ENCODE measurements at places on chromosomes 5 and 9. TPM values are rescaled to one million over a fixed set of nuclear protein-coding genes. Genes with fewer than 3 reads are reported as not detected.

DNA sequence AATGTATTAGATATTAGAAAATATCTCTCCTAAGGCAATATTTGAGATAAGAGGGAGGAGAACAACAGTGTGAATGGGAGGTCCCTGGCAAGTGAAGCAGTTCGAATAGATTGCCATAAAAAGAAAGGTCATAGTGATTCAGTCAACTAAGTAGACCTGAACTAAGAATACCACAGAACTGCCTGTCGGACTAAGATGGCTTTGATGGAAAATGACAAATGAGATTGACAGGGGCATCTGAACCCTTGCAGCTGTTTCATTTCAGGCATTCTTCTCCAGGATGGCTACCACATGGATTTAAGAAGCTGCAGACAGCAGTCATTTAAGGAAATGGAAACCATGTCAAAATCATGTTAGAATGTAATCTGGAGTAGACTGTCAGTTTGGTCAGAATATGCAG lies 308.4 kb upstream of the MEF2C start:
- DNase-seq = no peak

- DNase-seq = no peak
Observed at GRCh38 chr9:135014311-135015010, 73.0 kb upstream of the OLFM1 start.

- no peak for DNase-seq
Observed at GRCh38 chr5:98175474-98175873, 598.0 kb upstream of the RGMB start.

DNA sequence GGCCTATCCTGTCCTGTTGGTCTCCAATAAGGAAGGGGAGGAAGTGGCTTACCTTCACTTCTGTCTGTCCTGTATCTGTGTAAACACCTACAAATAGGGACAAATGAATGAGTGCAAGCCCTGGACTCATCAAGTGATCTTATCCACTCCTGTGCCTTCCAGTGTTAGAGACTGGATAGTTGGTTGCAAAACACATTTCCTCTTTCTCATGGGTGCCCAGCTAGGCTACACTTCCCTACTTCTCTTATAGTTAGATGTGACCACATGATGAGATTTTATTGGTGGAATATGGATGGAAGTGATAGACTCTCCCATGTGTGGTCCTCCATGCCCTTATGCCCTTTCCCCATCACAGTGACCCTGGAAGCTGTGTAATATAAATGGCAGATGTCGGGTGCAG lies 16.9 kb upstream of the PFDN1 start:
- DNase-seq = no peak

- no peak for DNase-seq
Observed at GRCh38 chr5:8954801-8955200, 591.1 kb downstream of the SEMA5A start.

GRCh38 chr9:31535651-31536050 lies 848.8 kb upstream of the ACO1 start:
- DNase-seq = no peak

- no peak for DNase-seq
Observed at GRCh38 chr5:127941646-127942045, 141.9 kb upstream of the SLC12A2 start.

DNA sequence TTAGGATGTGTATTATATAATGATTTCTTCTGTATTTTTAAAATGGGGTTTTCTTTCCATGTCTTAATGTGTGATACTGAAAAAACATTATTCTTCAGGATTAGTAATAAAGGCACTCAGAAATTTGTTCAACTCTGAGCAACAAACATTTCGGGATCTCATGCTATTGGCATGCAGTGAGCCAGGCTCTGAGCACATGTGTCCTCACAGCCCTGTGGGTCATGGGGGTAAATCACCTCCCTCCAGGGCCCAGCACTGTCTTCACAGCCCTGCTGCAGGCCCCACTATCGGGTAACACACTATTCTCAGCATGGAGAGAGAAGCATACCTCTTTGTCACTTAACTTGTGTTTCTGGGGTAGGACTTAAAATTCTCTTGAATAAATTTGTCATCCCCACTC lies 14.0 kb downstream of the TMEM174 start:
- DNase-seq = no peak

DNA sequence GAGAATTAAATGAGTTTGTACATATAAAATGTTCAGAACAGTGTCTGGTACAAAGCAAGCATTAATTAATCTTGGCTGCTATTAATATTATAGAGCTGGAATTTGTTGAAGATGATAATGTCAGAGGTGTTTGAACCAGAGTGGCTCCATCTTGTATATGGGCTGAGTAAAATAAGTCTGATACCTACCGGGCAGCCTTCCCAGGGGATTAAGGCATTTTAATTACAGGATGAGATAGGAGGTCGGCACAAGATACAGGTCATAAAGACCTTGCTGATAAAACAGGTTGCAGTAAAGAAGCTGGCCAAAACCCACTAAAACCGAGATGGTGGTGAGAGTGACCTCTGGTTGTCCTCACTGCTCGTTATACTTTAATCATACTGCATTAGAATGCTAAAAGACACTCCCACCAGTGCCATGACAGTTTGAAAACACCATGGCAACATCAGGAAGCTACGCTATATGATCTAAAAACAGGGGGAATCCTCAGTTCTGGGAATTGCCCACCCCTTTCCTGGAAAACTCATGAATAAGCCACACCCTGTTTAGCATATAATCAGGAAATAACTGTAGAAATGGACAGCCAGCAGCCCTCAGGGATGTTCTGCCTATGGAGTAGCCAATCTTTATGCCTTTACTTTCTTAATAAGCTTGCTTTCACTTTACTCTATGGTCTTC lies 90.2 kb downstream of the PLK2 start:
- no peak for DNase-seq

DNA sequence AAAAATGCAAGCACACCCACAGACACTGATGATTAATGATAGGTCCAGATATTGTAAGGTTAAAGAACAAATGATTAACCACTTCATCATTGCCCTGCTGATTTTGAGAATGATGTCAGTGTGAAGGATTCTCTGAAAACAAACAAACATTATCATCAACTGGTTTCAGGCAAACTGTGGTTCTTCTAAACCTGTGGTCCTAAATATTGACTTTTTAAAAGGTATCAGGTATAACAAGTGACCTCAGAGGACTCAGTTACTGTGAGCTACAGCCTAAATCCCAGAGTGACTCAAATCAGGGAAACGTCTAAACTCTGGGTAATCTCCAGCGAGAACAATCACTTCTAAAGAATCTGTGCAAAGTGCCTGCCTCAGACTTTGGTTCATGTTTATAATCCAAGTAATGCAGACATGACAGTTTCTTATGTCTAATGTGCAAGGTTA lies 172.3 kb upstream of the CDH6 start:
- DNase-seq = no peak

DNA sequence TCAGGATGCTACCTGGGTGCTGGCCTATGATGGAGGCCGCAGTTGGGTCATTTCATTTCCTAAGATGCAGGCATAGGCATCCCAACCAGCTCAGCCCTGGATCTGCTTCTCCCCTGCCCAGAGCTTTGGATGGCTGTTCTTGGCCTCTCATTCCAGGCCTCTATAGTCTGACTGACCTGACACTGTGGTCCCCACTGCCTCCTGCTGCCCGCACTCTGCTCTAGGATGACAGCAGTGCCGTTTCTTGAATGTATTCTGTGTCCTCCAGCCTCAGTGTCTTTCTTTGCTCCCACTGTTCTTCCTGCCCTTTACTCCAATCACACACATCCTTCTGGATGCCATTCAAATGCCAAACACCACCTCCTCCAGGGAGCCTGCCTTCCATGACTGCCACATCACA lies 235.7 kb downstream of the HSPA4 start:
- no peak for DNase-seq

DNA sequence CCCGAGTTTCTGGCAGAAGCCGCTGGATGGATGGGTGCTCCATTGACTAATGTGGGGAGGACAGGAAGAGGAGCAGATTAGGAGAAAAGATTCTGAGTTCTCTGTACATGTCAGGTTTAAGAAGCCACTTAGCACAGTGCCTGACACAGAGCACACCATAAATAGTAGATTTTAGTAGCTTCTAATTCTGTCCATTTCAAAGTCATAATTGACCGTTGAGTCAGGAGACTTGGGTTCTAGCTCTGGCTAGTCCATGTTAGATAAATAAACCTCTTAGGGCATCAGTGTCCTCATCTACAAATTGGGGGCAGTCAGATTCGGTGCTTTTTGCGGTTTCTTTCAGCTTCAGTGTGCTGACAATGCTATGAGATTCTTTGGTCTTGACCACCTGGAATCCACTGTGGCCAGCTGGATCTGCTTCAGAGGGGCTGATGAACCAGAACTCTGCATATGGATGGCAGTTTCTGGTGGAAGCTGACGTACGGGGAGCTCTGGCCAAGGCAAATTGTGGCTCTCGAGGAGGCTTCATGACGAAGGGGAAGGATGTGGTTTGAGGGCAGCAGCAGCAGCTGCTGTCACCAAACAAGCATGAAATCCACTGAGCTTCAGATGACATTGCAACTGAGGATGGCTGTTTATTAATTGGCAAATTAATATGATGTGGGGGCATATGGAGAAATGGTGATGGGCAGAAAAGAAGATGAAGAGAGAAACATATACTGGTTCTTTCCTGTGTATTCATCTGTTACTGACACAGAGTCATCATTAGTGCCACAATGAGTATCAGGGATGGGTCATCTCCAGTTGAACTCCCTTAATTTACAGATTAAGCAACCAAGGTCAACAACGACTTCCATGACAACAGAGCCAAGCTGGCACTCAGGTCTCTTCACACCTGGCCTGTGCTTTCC lies 134.4 kb downstream of the AOPEP start:
- DNase-seq = no peak

DNA sequence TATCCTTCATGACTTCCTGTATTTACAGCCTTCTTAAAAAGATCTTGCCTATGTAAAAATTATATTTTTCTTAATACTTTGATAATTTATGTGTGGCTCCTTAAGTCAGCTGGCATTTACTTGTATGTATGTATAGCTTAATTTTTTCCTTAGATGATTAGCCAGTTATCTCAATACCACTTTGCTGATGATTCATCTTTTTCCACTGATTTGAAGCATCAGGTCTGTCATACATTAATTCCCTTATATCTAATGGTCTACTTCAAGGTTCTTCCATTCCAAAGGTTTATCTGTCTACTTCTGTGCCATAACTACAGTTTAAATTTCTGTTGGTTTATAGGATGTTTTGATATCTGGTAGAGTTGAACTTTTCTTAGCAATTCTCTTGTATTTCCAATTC lies 44.9 kb upstream of the MTMR12 start:
- no peak for DNase-seq

DNA sequence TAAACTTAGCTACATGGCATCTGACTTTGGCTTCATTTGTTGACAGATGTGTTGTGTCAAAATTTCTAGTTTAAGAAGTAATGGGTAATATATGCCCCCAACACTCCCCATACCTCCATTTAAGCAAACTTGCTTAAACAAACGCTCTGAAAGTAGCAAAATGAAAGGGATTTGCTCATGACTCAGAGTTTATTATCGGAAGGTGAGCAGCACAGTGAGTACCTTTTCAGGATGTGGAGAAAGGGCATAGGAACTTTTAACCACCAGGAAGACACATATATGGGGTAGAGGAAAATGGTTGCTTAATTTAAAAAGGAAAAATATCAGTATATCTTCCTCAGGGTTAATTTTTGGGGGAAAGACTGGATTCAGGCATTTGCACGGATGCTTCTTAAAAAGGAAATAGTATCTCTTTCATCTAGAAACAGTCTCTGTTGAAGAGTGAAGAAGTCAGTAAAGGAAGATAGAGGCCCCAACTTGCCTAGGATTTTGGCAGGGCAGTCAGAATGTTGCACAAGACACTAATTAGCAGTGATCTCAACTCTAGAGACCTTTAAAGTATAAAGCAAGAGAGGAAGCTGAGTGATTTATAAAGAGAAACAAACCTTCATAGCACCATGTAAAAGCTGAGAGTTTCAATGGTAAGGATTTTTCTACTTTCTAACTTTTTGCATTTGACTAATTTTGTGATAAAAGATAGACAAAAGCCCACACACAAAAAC lies 155.1 kb downstream of the TRIO start:
- peak; percentile 63 for DNase-seq

DNA sequence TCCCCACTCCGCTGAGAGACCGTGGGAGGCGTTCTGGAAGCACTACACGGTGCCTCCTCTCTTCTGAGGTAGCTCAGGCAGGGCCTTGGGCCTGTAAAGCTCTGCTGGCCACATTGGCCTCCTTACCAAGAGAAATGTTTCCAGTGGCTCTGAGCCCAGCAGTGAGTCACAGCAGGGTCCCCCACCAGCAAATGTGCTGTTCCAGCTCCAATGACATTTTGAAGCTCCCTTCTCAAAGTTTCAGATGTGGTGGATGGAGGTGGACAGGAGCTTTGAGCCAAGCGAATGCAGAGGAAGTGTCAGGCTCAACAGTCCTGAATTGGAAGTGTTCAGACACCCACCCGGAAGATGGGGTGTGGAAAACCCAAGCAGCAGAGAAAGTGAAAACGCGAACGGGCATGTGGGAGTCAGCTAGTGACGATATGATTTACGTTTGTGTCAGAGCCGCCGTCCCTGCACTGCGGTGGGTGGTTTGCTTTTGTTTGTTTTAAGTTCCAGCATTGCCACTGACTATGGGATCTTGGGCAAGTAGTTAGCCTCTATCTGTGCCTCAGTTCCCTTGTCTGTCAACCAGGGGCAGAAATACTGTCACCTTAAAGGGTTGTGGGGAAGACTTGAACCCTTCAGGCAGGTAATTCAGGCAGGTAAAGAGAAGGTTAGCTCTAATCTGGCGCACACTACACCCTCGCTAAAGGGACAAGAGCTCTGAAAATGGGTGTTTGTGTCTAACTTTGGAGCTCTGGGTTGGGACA lies 38.2 kb downstream of the C5orf15 start:
- no peak for DNase-seq

The CLPTM1L gene
- 158 TPM for polyA plus RNA-seq

The BRINP1 gene
- 0.82 TPM for polyA plus RNA-seq

The NCBP1 gene
- polyA plus RNA-seq = 19.6 TPM

The PCDHGB5 gene
- polyA plus RNA-seq = 8.6 TPM

The FBP1 gene
- 0.15 TPM for polyA plus RNA-seq

The GFI1B gene
- polyA plus RNA-seq = not detected

The SHISAL2B gene
- polyA plus RNA-seq = not detected

The AGXT2 gene
- not detected for polyA plus RNA-seq

The TAL2 gene
- polyA plus RNA-seq = 0.10 TPM
